ENCODE measurements at places on chromosomes 12 and 14.

- peaks cover 6% of the 10 kb centered on the region for H3K36me3 ChIP-seq
- no peaks in the 10 kb centered on the region for H3K27me3 ChIP-seq
- no peak for DNase-seq
- H3K27ac ChIP-seq: no peak overlapping the region
These were observed 115.2 kb downstream of the EGLN3 start for GRCh38 chr14:33835677-33836076.

GRCh38 chr14:100030452-100031153 lies 34.6 kb upstream of the EVL start:
- peak overlapping the region; percentile 88 for H3K27ac ChIP-seq
- H3K36me3 ChIP-seq: peaks cover 12% of the 10 kb centered on the region
- peak overlapping the region; percentile 92 for H3K4me3 ChIP-seq
- DNase-seq: peak; percentile 81
- H3K27me3 ChIP-seq: no peaks in the 10 kb centered on the region

DNA sequence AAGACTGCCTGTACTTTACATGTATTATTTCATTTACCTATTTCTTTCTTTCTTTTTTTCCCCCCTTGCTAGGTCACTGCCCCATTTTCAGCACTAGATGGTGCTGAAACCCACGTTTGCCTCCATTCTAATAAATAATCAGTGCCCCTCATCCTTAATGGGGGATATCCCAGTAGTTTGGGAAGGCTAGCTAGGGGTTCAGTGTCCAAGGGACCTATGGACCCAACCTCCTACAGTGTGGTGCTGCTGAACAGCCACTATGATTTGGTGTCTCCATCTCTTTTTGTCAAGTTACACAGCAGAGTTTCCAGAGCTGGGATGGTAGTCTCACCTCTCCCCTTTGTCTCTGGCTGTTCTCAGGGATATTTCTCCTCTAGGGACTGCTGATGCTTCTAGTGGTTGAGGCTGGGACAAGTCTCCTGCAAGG lies 6.5 kb upstream of the HCFC2 start:
- H3K4me1 ChIP-seq: peaks cover 28% of the 10 kb centered on the region
- DNase-seq: peak; percentile 35
- no peak overlapping the region for H3K4me3 ChIP-seq
- H3K27ac ChIP-seq: no peak overlapping the region

DNA sequence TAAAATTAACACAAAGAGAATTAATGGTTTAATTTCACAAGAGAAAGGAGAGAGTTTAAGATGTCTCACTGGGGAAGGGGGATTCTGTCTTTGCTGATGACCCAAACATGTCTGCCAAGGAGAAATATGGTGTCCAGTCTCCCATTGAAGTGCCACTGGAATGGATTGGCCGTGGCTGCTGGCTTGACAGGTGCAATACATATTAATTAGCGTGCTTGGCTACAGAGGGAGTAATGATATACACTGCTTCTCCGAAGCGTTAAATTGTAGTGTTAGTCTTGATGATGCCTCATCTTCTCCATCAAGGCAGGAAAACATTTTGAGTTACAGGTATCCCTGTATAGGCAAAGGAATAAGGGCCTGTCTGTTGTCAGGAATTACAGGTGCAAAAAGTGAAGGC lies 393.4 kb upstream of the TMPO start:
- H3K27ac ChIP-seq: no peak overlapping the region
- no peak for DNase-seq
- no peaks in the 10 kb centered on the region for H3K4me1 ChIP-seq
- peaks cover 77% of the 10 kb centered on the region for H3K27me3 ChIP-seq

DNA sequence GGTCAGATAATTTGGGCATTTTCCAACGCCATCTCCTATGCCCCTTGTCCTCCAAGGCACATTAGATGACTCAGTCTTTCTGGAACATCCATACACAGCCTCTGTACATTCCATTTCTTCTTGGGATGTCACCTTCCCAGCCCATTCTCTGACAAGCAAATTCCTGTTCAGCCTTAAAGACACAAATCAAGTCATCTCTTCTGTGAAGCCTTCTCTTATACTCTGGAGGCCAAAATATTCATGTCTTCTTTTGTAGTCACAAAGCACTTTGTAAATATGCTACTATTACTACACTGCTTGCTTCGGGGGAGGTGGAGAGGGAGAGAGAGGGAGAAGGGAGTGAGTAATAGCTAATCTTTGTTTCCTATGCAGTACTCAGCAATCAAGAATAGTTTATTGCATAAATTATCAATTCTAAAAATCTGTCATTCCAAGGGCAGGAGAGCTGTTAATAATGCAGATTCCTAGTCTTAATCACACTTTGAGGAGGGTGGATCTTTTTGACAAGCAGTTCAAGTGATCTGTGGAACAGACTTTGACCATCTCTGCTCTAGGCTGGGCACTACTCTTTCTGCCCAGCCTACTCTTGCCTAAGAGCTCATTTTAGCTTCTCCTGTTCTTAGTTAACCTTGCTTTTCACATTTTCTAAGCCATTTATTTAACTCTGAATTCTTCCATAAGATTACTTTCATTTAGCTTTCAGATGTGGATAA lies 27.9 kb downstream of the KCNMB4 start:
- no peak overlapping the region for H3K4me3 ChIP-seq
- DNase-seq: peak; percentile 65
- H3K27me3 ChIP-seq: no peaks in the 10 kb centered on the region
- no peaks in the 10 kb centered on the region for H3K36me3 ChIP-seq
- no peak overlapping the region for H3K27ac ChIP-seq

Data from MCF 10A (cell line).